Mammary epithelial cell (primary cell): ENCODE measurements at places on chromosomes 6 and 20.

GRCh38 chr20:10781526-10781925 is 107.7 kb upstream of the JAG1 start:
- DNase-seq, result no peak

DNA sequence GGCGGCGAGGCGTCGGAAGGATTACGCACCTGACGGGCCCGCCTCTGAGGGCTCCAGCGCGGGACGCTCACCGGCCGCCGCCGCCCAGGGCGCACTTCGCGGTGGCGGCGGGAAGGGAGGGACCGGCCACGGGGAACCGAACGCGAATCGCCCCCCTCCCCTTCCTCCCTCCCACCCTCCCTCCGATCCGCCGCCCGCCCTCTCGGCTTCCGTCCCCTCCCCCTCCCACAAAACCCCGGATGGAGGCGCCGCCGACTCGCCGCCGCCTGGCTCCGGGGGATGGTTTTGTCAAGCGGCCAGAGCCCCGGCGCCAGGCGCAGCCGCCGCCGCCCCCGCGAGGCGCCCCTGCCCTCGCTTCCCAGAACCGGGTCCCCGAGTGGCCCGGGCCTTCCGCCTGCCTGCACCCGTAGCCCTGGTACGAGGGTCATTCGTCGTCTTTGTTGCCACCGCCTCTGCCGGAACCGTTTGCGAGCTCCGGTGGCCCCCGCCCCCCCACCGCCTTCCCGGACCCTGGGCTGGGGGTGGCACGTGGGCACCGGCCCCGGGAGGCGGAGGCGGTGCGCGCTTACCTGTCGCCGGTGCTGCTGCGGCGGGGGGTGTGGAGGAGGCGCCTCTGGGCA is 398 bp downstream of the ZBTB2 start:
- DNase-seq, result no peak

DNA sequence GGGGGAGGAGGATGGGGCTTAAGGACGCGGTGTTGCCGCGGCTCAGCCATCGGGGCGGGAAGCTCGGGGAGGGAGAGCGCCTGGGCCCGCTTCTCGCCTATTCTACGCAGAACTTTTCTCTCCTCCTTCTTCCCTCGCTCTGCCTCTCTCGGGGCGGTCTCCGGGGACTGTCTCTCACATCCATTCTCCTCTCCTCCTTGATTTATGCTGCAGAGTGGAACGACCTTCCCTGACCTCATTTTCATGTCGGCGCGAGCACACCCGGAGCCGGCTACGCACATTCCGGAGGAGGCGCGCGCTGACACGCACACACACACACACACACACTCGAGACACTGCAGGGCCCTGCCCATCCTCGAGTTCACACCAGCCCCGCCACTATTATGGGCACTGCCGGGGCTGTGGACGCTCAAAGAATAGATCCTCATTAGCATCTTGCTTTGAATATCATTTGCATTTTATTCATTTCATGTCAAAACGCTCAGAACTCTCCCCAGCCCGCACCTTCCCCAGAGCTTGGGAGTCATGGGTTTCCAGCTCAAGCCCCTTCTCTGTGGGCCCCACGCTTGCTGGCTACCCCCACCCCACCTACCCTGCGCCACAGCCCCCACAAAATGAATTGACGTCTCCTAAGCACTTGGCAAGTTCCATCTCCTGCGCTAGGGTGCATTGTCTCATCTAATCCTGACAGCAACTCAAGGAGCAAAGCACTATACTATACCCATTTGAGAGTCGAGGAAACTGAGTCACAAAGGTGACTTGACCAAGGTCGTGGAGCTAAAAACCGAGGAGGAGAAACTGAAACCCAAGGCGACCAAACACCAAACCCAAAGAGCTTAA is 36.8 kb downstream of the NCR2 start:
- no peak for DNase-seq

DNA sequence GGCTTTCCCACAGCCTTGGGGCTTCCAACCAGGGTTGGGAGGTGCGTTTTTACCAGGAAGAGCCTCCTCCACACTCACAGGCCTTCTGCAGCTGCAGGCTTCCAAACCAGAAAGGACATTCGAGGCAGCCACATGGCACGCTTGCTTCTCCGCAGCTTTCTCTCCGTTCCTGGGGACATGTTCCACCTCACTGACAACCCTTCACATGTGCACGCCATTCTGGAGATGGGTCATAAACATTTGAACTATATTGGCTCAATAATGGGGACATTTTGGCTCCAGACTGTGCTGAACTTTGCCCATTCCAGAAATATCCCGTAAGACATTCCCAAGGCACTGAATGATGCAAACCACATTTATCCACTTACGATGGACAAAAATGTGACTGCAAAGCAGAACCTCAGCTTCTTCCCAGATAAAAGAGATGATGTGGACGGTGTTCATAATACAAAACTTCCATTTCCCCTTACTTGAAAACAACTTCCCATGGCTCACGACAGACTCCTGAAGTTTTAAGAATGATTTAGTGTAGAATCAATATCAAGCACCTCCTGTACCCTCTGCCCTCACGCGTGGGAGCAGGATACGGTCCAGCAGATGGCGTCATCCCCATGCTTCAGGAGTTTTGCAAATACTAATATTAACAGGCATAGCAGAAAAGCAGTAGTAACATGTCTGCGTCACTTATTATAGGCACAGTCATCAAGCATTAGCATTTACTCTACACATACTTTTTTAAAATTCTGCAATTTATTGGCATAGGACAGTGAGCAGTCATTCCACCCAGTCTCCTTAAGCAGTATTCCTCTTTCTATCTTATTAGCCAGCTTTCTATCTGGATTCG is 25.4 kb upstream of the FOXF2 start:
- DNase-seq, result no peak
